ENCODE measurements at places on chromosomes 16 and 17. TPM values are rescaled to one million over a fixed set of nuclear protein-coding genes. Genes with fewer than 3 reads are reported as not detected.

DNA sequence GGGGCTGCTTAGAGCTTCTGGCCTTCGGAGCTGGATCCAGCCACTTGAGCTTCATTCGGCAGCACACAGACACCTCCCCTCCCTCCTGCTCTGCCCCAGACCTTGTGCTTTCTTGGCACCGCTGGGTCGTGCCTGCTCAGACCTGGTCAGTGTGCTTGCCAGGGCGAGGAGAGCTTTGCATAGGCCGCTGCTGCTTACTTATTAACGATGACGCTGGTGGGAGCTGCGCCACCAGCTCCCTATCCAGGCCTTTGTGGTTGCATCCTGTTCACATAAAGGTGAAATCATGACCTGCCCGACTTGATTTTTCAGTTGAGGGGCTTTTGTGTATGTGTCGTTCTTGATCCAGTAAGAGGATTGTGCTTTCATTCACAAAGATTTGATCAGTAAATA lies 101.1 kb downstream of the MSI2 start:
- DNase-seq, result no peak

DNA sequence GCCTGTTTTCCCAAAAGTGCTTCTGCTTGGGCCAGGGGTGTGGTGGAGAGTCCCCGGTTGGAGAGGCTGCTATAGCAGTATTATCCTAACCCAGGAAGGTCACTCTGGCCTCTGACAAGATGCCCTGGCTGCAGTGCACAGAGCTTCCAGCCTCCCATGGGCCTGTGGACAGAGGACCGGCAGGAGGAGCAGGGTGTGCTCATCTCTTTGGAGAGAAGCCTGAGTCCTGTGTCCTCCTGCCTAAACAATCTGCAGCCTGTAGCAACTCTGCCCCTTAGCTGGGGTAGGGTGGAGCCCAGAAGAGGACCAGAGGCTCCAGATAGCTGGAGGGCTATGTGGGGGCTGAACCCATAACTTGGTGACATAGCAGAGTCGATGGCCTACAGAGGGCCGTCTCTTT lies 78.0 kb downstream of the MPRIP start:
- no peak for DNase-seq

- DNase-seq, result no peak
Observed at GRCh38 chr16:66152823-66153393, 213.6 kb upstream of the CDH5 start.

DNA sequence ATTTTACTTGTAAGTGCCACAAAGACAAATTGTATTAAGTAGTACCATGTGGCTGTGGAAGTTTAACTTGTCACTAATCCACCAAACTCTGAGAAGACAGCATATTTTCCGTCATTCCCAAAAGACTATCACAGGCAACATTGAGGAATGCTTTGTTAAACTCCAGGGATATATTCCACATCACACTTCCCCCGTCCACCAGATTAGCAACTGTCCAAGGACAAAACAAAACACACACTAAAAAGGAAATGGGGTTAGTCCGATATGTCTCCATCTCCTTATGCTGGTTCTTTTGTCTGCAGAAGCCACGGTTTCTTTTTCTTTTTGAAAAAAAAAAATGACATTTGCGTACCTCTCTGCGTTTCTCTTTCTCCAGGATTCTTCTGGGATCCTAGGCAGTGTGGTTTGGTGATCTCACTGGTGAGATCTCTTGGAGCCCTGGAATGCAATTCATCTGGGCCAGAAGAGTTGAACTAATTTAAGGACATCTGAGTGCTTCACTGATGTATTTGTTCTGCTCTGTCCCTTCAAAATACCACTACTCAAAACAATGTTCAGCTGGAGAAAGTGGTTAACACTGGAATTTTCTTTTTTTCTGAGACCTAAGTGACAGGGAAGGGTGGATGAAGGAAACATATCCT lies 40.6 kb downstream of the PRKCB start:
- no peak for DNase-seq

GPR142 gene
- polyA plus RNA-seq, result 0.16 TPM
